Body of pancreas (tissue), 4 donors: ENCODE measurements at places on chromosomes 2 and 18.

DNA sequence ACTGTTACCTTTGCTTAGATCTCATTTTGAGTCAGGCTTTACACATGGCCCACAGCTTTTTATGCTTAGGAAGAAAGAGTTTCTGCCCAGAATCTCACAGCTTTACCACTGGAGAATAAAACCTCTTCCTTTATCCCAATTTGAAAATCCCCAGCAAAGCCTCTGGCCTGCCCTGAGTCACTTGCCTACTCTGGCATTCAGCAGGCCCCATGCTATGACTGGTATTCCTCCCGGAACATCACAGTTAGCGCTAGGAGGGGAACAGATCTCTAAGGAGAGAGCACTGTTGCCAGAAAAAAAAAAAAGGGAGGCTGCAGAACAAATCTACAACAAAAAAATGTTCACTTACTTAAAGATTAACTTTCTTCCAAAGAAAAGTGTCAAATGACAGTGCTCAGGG is 152.9 kb upstream of the DNMT3A start:
- no peak for DNase-seq

GRCh38 chr2:136141510-136142149 is 23.7 kb upstream of the CXCR4 start:
- no peak for DNase-seq

GRCh38 chr2:179297927-179298326 is 33.3 kb upstream of the SESTD1 start:
- no peak for DNase-seq

GRCh38 chr2:201638326-201638725 is 5.0 kb downstream of the TMEM237 start:
- no peak for DNase-seq

GRCh38 chr2:158686210-158686691 is 108.9 kb upstream of the DAPL1 start:
- no peak for DNase-seq

- DNase-seq = no peak
Measured at GRCh38 chr2:120133572-120134244, 89.5 kb downstream of the TMEM185B start.

GRCh38 chr2:231161252-231161839 is 36.5 kb upstream of the HTR2B start:
- DNase-seq = no peak
